AG04449 (cell line): ENCODE measurements at places on chromosomes 11 and 22.

GRCh38 chr22:26614322-26614721 lies 3.5 kb downstream of the CRYBB1 start:
- no peak for DNase-seq

DNA sequence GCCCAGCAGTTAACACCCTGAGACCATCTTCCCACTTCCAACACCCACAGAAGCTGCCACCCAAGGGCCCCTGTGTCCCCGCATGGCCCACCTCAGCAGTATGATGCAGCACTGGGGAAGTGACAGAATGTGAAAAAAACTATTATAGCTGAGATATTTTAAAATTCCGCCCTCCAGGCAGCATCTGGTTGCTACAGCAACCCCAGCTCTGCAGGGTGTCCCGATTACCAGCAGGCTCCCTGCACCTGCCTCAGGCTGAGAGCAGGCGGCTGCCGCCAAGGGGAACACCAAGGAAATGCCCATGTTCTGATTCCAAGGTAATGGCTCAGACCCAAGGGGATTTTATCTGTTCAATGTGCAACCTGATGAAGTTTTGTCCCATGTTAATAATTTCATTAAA lies 10.5 kb upstream of the TMEM121B start:
- DNase-seq = no peak

GRCh38 chr11:86735451-86736290 lies 63.3 kb upstream of the ME3 start:
- DNase-seq = no peak

- no peak for DNase-seq
Measured at GRCh38 chr11:122294041-122294440, 178.0 kb upstream of the BLID start.

DNA sequence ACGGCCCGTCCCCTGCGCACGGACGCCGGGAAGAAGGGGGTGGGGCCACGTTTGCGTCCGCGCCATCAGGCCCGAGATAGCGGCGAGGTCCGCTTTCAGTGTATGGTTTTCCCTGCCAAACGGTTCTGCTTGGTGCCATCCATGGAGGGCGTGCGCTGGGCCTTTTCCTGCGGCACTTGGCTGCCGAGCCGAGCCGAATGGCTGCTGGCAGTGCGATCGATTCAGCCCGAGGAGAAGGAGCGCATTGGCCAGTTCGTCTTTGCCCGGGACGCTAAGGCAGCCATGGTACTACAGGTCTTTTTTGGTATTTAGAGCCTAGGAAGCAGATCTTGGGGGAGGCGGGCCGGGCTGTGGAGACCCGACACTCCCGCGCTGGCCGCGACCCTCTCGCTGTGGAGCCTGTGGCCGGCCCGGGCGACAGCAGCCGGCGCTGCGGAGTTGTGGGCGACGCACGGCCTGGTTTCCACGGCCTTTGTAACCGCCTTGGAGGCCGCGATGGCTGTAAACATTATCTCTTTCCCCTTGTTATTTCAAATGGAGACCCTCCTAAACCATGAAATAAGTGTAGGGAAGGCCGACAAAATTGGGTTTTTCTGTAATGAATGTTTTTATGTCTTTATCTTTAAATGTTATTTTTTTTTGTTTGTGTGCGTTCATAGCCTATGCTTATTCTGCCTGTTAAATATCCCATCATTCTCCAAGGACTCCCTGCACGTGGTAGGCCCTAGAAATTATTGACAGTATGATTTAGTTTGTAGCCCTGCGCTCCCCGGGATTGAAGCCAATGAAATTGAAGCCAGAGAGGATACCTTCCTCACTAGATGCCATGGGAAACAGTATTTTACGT lies at the start of gene AASDHPPT:
TSS of gene AASDHPPT (plus strand) at position 54 of the 847 bp plus-strand sequence. CDS start at position 103, 49 bp downstream.
- DNase-seq = no peak

DNA sequence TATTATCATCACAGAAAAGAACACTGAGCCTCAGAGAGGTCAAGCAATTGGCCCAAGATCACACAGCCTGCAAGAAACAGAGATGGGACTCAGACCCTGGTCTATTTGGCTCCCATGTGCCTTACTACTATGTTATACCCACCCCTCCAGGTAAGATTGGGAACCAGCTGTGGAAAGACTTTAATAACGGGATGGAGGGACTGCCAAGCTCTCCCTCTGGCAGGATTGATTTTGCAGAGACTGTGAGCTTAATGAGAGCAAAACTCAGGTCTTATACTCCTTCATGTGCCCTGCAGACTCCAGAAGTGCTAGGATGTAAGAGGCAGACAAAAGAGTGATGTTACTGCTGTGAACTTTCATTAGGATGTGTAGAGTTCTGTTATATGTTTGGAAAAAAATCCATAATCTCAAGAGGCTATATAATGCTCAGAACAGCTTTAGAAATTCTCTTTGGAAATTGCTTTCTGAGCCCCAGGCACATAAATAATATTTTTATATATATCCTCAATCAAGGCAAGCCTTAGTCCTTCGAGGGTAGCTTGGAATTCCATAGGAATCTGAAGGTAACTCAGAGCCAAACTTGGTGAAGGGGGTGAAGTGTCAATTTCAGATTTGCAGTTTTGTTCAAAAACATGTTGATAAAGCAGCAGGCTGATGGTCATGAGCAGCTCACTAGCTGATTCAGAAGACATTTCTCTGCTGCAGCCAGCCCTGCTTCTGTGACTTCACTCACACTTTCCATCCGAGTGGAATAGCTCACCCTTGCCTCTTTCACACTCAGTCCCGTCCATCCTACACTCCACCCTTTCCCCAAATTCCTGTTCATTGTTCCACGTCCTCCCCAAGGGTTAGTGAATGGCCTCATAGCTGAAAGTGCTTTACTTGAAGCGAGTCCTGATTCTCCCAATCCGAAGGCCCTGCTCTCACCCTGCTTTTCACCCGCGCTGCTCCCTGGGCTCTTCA lies 188.8 kb downstream of the SNX19 start:
- DNase-seq = no peak

DNA sequence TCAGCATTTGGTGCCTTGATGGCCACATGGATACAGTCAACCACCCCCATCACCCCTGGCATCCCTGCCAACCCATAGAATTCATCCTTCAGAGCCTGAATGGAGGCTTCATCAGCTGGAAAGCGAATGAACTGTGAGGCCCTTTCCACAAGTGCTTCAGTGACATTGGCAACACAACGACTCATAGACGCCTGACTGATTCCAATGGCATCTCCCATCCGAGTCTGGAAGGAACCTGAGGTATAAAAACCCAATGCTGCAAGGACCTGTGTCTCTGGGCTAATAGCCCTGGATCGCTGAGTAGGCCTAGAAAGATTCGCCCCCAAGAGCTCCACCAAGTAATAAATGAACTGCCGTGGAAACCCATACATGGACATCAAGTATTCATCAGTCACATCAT lies 1.3 kb downstream of the HARBI1 start:
- no peak for DNase-seq

- no peak for DNase-seq
Measured at GRCh38 chr11:11446967-11447366, 93.9 kb upstream of the CSNK2A3 start.

DNA sequence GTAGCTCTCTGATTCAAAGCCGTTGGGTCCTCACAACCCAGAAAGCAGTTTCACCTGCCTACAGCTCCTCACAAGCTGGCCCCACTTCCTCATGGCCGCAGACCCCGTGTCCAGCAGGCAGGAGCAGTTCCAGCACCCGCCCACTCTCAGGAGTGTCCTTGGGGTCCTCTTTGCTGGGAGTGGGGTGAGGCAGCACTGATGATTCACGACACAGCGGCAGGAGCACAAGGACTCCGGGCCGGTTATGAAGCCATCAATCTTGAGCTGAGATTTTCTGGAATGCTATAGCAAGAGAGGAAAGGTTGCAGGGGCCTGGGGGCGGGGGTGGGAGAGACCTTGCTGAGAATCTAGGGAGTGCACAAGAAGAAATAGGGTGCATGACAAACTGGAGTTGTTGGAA lies 311.2 kb downstream of the NXPE2 start:
- no peak for DNase-seq

- no peak for DNase-seq
Measured at GRCh38 chr22:47128216-47128615, 365.8 kb downstream of the TBC1D22A start.

GRCh38 chr11:110984147-110984546 lies 261.4 kb upstream of the POU2AF2 start:
- no peak for DNase-seq

DNA sequence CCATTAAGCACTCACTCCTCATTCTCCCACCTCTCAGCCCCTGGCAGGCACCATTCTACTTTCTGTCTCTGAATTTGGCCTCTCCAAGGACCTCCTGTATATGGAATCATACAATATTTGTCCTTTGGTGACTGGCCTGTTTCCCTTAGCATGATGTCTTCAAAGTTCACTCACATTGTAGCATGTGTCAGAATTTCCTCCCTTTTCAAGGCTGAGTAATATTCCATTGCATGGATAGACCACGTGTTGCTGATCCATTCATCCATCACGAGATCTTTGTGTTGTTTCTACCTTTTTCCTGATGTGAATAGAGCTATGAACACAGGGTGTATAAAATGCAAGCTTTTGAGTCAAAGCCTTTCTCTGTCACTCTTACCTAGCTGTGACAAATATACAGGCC lies 11.6 kb downstream of the FADS2 start:
- no peak for DNase-seq

GRCh38 chr11:12224537-12224893 lies 114.1 kb downstream of the MICAL2 start:
- no peak for DNase-seq

DNA sequence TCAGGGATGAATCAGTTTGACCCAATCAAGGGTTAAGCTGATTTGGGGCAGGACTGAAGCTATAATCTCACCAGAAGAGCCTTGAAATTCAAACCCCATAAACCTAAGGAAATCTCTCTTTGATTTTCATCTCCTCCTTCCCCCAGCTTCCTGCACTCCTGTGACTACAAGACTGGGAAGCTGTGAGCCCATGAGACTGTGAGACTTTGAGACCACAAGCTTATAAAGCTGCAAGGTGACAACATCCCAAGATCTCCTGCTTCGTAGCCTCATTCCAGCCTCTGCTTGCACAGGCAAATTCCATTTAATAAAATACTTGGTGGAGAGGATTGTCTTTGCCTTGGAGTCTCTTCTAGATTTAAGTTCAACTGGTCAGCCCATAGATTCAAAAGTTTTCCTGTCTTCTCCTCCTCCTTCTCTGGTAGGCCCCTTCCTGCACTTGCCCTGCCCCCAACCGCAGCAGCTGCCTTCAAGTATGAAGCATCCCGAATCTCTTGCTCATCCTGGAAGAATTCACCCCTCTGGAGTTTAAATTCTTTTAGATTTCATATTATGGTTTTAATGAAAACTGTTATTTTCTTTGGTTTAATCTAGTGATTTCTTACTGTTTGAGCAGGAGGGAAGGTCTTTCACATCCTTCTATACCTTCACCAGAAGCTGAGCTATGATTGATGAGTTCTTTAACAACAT lies 42.1 kb downstream of the PAMR1 start:
- DNase-seq = peak; percentile 42

- no peak for DNase-seq
Measured at GRCh38 chr11:93059117-93059957, 89.9 kb downstream of the MTNR1B start.

DNA sequence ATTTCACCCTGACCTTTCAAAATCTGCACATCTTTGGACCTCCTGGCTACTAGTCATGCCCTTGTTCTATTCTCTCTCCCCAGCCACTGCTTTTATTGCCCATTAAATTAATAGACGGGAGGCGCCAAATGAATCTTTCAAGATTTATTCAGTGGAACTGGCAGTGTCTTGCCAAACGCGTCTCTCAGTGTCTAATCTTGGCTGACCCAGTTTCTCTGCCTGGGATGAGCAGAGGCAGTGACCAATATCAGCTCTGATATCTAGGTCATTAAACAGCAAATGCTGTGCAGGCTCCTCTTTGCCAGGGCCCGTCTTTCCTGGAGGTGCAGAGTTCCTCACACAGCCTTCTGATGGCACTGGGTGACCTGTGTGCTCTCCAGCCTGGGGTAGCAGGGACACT lies 74.0 kb downstream of the TRAF6 start:
- DNase-seq = no peak

DNA sequence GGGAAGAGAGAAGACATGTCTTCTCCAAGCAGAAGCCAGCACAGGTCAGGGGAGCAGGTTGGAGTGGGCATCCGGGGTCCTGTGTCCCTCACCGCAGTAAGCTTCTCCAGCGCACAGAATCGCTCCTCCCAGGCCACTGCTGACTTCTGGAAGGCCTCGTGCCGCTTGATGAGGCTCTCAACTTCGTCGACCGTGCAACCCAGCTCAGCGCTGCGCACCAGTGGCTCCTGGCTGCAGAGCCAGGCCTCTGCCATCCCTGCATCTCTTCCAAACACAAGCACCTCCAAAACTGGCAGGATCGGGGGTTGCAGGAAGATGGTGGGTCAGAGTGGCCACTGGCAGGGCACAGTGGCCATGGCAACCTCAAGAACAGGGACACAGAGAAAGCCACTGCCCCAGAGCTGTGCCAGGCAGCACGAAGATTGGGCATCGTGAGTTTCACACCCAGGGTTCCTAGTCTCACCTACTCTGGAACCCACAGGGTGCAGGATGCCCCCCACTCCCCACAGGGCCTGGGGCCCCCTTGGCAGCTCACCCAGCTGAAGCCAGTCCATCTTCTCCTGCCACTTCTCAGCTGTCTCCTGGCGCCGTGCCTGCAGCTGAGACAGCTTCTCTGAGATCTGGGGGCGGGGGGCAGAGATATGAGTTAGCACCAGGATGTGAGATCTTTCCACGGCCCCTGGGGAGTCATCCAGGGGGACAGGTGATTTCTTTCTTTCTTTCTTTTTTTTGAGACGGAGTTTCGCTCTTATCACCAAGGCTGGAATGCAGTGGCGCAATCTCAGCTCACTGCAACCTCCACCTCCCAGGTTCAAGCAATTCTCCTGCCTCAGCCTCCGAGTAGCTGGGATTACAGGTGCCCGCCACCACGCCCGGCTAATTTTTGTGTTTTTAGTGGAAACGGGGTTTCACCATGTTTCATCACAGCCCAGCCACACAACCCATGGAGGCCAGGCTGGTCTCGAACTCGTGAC lies 11.2 kb upstream of the RBM4B start:
- no peak for DNase-seq

GRCh38 chr11:14275076-14275475 lies 83.9 kb downstream of the RRAS2 start:
- DNase-seq = peak; percentile 23

DNA sequence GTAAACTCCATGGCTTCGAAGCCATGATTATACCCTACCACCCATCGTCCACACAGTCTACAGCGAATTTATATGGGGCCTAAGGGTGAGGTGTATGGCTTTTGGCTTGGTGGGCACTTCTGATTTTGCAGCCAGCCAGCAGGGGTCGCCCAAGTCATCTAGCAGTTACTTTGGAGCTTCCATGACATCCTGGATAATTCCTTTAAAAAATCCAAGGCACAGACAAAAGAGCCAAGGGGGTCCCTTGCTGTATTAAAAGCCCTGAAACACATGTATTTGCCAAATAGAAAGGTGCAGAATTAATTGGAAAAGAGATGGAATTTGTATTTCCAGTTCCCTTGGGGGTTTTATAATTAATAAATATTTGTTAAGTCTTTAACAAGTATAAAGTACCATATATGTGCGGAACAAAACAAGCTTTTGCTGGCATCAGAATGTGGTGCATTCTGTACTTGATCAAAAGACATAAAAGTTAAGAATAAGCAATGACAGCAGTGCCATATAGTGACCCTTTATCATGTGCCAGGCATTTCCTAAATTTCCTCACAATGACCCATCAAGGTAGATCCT lies 132.8 kb upstream of the PITPNB start:
- DNase-seq = no peak
